Activated CD4-positive, alpha-beta memory T cell treated with anti-CD3 and anti-CD28 coated beads, Interleukin-2, amount 10 ng/mL, durations not matched to agents 7 days and 5 days (primary cell): ENCODE measurements at places on chromosomes 12 and 14.

- DNase-seq: no peak
Observed at GRCh38 chr12:30794591-30795409, 40.0 kb upstream of the CAPRIN2 start.

DNA sequence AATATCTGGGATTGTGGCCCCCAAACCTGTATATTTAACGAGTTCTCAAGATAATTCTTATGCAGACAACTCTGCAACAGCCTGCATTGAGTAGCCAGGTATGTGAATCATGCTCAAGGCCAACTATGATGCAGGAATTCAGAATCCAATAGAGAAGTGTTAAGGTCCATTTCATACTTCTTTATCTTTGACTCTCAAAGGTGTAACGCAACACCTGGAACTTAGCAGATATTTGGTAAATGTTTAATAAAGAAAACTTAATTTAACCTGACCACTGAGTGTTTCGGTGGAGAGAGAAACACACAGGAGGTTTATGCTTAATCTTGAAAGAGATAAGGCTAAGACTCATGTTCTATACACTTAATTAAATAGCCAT lies 156.5 kb upstream of the PLEKHG7 start:
- no peak for DNase-seq

GRCh38 chr14:92737206-92737605 lies 11.2 kb downstream of the LGMN start:
- DNase-seq: no peak

- no peak for DNase-seq
Observed at GRCh38 chr12:4025181-4026019, 152.2 kb upstream of the PARP11 start.

DNA sequence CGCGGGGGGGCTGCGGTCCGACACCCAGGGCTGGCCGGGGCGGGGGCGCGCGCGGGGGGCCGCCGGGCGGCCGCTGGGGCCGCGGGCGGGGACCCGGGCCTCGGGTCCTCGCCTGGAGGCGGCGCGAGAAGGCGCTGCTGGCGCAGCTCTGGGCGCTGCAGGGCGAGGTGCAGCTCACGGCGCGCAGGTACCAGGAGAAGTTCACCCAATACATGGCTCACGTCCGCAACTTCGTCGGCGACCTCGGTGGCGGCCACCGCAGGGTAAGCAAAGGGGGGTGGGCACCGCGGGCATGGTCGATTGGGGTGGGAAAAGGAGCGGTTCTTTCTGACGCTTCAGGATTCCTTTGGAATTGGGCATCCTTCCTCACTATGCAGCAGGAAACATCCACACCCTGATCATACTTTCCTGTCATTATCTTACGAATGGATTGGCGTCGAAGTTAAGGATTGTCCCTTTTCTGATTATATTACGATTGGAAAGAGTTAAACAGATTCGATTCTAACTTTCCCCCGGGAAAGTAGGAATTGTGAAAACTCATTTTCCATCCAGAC lies 798 bp downstream of the PDZRN4 start:
- DNase-seq: no peak

- no peak for DNase-seq
Observed at GRCh38 chr14:87203346-87203745, 789.6 kb downstream of the GALC start.

- DNase-seq: no peak
Observed at GRCh38 chr14:31057035-31057434, 30.9 kb upstream of the STRN3 start.

- no peak for DNase-seq
Observed at GRCh38 chr14:100691395-100692056, 35.2 kb upstream of the DLK1 start.

GRCh38 chr12:11719678-11720099 lies 70.2 kb downstream of the ETV6 start:
- peak; percentile 33 for DNase-seq

DNA sequence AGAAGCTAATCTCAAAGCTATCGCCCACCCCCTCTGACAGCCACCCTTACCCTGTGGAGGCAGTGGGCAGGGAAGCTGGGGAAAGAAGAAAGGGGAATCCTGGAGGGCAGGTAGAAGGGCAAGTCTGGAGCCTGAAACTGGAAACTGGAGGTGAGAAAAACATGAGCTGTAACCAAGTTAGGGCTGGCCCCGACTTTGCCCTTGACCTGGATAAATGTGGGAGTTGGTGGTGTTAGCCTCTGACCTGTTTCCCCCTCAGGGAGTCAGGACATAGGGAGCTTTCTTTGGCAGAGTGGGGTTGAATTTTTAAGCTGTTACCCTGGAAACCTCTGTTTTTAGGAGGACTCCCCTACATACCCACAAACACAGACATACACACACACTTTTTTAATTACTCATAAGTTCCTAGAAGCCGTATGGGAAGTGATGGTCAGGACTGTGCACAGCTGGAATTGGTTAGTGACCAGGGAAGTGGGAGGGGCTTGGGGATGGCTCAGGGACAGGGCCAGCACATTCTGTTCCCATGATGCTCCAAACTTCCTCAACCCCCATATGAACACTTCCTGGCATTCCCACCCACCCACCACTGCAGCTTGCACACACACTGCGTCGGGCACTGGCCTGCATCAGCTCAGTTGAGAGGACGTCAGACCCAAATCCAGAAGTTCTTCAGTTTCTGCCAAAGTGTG lies 5.0 kb upstream of the MMP19 start:
- no peak for DNase-seq

DNA sequence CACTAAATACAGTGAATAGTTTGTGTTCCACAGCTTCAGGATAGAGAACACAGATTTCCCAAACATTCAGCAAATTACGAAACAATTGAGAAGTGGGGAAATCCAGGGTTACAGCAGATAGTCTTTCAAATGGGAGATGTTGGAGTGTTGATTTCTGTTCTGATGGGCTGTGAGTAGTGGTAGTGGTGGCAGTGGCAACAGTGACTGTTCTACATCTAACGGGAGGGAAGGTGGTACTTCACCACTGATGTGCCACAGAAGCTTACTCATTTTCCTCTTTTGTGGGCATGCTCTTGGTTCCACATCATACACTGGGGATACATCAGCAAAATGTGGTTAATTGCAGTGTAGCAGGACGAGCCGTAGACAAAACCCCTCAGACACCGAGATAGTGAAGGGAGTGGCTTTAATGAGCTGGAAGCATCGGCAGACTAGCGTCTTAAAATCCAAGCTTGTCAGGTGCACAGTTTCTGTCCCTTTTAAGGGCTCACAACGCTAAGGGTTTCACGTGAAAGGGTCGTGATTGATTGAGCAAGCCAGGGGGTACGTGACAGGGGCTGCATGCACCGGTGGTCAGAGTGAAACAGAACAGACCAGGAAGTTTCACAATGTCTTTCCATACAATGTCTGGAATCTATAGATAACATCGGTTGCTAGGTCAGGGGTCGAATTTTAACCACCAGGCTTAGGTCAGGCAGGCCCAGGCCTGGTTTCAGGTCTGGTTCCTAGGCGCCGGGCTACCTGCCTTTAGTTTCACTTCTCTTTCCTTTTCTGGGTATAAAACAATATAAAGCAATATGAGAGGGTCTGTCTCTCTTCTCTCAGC lies 330.6 kb upstream of the FBXO33 start:
- DNase-seq: no peak

GRCh38 chr12:46110928-46111699 lies 120.7 kb upstream of the SCAF11 start:
- DNase-seq: no peak

GRCh38 chr14:93089521-93090269 lies 26.0 kb downstream of the ITPK1 start:
- no peak for DNase-seq

GRCh38 chr14:55123852-55124639 lies 5.0 kb upstream of the LGALS3 start:
- no peak for DNase-seq

- DNase-seq: no peak
Observed at GRCh38 chr12:49491823-49492222, 47.0 kb upstream of the KCNH3 start.

DNA sequence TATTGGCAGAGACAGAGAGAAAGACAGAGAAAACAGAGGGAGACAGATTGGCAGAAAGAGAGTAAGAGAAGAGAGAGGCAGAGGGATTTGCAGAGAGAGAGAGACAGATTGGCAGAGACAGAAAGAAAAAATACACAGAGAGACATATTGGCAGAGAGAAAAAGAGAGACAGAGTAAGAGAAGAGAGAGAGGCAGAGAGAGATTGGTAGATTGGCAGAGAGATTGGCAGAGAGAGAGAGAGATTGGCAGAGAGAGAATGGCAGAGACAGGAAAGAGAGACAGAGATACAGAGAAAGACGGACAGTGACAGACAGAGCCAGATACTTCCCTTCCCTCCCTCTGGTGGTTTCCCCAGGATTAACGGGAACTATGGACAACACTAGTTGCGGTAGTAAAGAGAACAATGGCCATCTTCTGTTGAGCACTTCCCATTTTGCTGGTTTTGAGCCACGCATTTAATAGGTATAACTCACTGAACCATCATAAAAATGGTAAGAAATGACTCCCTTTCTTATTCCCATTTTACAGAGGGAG lies 2.6 kb upstream of the NOS1 start:
- DNase-seq: no peak

GRCh38 chr12:116294454-116295165 lies 17.1 kb upstream of the MED13L start:
- no peak for DNase-seq

DNA sequence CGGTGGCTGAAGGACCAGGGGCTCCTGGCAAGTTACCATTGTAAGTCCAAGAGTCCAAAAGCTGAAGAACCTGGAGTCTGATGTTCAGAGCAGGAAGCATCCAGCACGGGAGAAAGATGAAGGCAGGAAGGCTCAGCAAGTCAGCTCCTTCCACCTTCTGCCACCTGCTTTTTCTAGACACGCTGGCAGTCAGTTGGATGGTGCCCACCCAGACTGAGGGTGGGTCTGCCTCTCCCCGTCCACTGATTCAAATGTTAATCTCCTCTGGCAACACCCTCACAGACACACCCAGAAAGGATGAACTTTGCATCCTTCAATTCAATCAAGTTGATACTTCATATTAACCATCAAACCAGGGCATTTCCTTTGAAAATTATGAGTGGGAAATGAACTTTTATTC lies 1272.4 kb upstream of the TMEM132C start:
- DNase-seq: no peak

GRCh38 chr12:6771091-6771495 lies 1.2 kb upstream of the LAG3 start:
- no peak for DNase-seq

GRCh38 chr12:32290411-32290810 lies 108.9 kb upstream of the FGD4 start:
- no peak for DNase-seq
